ENCODE measurements at places on chromosomes 5 and 9. TPM values are rescaled to one million over a fixed set of nuclear protein-coding genes. Genes with fewer than 3 reads are reported as not detected.

Gene SEC16A
- total RNA-seq = 15.7 TPM

Gene PCDHB9
- total RNA-seq = 0.99 TPM

Gene PPP2R2B
- 1.5 TPM for total RNA-seq

Gene OLFM1
- 2.0 TPM for total RNA-seq

Gene CCL27
- total RNA-seq = not detected

Measured in fibroblast of lung (primary cell).